Esophagus squamous epithelium (tissue), 5 donors: ENCODE measurements at places on chromosomes 6 and 20. TPM values are rescaled to one million over a fixed set of nuclear protein-coding genes. Genes with fewer than 3 reads are reported as not detected.

GRCh38 chr6:169233181-169233580 is 20.5 kb downstream of the THBS2 start:
- DNase-seq = no peak

The TLDC2 gene
- 0.53 TPM for total RNA-seq

DNA sequence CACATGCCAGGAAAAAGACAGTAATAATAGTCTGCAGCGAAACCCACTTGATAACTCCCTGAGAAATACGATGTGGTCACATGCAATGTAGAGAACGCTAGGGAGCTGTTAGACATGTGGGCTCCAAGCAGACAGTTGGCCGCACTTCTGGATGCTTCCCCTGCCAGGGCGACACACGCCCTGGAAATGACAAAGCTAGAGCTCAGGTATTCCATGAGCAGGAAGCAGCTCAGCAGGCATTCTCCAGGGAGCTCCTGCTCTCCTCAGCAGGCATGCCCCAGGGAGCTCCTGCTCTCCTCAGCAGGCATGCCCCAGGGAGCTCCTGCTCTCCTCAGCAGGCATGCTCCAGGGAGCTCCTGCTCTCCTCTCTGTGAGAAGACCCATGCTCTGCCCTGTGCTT is 52.4 kb upstream of the NXT1 start:
- no peak for DNase-seq

DNA sequence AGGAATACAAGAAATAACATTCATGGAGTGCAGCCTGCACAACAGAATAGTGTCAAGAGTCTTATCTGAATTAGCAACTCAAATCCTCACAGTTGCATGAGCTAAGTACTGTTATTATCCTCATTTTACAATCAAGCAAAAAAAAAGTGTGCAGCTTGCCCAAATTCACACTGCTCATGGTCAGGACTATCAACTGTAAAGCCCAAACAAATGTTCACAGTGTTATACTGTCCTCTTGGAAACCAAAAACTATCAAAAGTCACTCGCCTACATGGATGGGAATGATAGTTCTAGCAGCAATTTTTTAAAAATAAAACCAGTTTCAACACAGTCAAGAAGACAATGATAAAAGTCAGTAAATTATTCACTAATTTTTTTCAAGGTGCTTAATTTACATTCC is 114.6 kb upstream of the HSF2 start:
- no peak for DNase-seq

The NCOA7 gene
- total RNA-seq = 30.9 TPM

GRCh38 chr20:48092596-48093280 is 307.5 kb upstream of the SULF2 start:
- no peak for DNase-seq

DNA sequence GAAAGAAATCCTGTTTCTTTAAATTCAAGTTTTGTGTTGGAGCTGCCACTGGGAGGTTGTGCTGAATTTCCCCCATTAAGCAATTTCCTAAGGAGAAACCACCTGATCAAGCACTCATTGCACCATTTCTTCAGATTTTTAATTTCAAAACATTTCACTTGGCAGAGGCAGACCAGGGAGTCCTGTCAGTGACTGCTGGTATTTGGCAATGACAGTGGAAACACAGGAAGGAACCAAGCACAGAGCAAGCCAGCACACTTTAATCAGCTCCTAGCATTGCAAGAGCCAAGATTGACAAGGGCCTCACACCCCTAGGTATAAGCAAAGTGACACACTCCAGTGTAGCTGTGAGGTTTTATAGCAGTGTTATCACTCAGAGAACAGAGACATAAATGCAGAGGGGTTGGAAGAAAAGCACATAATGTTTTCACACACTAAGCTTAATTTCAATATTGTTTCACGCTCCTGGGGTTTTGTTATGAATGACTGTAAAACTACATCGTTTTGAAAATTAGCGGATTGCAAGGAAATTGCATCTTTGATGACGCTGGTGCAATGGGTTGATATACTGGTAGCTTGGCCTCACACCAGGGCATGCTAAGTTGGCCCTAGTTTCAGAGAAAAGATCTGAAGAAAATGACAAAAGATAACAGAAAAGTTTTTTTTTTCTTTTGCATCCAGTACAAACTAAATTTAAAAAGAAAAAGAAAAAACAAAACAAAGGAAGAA is 768.4 kb downstream of the TFAP2A start:
- no peak for DNase-seq

The SPDEF gene
- 0.79 TPM for total RNA-seq

The GPR6 gene
- total RNA-seq = not detected
